ENCODE measurements at places on chromosomes 5 and 9.

GRCh38 chr9:91334053-91334452, 27.7 kb downstream of the AUH start:
- peak; percentile 8 for DNase-seq

GRCh38 chr9:78622126-78622525, 325.2 kb downstream of the PSAT1 start:
- no peak for DNase-seq

DNA sequence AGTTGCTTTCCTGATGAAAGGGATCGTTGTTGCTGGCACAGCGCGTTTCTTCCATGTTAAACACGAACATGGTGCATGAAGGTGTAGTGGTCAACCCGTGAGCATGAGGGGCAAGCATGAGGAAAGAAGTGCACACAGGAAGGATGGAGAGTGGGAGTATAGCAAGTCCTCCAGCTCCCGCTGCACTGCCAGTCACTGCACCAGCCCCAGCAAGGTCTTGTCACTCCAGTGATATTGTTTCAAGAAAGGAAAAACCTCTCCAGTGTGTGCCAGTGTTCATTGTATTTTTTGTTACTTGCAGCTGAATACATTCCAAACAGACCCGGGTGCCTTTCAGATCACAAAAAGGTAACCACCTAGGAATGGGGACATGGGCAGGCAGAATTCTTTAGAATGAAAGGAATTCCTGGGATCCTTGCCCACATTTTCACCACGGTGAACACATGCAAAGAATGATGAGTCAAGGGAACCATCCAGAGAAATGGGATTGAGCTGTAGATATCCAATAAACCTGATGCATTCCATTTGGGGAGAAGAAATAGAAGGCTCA, 186.3 kb downstream of the AOPEP start:
- DNase-seq, result peak; percentile 97

- no peak for DNase-seq
Observed at GRCh38 chr5:173885054-173885443, 3.1 kb upstream of the CPEB4 start.

DNA sequence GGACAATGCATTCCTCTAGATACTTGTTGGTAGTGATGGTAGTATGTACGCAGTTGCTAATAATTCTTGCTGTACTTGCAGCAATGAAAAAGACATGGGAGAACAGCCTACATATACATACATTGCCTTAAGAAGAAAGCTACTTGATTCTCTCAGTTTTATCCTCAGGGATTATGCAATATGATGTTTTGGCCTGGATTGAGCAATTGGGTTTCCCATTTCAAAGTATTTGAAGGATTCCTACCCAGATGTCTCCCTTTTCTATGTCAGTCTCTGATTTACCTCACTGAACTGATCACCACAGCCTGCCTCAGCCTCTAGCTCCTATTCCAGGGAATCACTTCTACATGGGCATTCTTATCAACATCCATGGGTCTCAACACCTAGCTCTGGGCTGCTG, 210.1 kb upstream of the CDH10 start:
- no peak for DNase-seq

GRCh38 chr5:178545176-178545575, 45.0 kb downstream of the COL23A1 start:
- no peak for DNase-seq

GRCh38 chr9:89603767-89604665, 796 bp upstream of the GADD45G start:
- DNase-seq, result peak; percentile 67

All from fibroblast of upper back skin (primary cell).